Foreskin keratinocyte (primary cell): ENCODE measurements at places on chromosomes 11 and 22.

DNA sequence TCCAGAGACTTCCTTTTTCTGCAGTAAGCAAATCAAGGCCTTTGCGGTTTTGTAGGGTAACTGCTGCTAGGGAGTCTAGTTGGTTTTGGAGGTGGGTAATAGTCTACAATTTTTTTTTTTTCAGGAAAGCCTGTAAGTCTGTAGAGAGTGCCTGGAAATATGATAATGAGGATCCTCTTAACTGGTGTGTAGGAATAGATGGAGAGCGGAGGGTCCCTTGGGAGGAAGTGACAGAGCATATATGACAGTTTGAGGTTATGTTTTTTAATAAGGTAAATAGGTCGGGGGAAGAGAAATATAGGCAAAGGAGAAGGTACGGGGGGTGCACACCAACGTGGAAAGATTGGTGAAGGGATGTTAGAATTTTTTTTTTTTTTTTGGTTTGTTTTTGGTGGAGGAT is 25.9 kb downstream of the ZNF195 start:
- DNase-seq = no peak

DNA sequence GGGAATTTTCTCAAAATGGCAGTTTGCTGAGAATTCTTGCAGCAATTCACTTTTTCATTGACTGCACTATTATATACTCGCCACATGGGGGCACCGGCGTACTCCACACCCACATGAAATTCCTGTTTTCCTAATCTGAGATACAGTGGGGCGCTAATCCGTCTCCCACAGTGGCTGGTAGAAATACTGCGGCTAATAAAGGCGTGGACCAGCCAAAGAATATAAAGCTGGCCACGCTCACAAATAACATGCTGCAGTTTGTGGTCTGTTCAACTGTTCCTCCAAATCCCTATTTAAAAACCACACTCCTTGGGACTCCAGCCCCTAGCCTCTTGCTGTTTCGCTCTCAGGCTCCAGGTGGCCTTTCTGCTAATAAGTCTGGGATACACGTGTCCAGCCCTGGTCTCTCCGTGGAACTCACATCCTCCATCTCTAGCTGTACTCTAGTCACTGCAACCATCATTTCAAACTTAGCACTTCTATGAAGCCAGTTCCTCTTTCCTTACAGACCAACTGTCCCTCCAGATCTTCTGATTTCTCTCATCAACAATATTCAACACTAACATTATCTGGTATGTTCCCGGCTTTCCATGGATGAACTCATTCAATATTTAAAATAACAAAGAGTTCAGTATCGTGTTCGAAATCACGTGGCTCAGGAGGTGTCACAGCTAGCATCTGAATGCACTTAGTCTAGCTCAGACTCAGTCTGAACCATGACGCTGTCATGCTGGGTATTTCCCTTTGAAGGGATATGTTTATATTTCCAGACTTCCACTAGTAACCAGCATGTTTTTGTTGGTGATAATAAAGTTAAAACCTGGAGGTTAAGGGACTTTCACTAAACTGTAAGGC is 22.0 kb downstream of the TBRG1 start:
- DNase-seq = peak; percentile 55

DNA sequence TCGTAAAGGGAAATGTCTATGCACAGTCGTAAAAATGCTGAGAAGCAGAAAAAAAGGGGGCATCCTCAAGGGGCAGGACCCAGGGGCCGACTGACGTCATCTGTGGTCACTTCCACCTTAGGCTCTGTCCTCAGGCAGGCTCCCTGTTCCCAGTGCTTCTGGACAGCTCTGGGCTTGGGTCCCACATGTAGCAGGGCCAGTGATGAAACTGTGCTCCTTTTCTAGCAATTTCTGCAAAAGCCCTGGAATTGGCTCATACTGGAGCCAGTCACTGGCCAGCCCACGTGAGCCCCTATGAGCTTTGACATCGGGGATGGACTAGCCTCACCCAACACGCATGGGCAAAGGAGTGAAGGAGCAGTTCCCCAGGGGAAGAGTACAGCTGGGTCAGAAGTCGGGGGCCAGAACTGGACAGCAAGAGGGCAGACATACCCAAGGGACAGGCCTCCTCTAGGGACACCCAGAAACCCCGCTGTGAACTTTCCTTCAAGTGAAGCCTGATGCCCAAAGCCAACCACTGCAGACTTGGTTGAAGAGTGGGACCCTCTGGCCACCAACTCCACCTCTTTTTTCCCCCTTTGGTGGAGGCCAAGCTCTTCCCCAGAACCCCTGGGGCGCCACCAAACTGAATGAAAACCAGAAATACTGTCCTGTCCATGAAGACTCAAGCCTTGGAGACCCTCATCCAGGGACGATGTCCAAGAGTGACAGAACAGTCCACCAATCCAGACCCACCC is 1349.0 kb downstream of the BRD1 start:
- no peak for DNase-seq

GRCh38 chr11:21056644-21057043 is 387.3 kb downstream of the NELL1 start:
- no peak for DNase-seq

DNA sequence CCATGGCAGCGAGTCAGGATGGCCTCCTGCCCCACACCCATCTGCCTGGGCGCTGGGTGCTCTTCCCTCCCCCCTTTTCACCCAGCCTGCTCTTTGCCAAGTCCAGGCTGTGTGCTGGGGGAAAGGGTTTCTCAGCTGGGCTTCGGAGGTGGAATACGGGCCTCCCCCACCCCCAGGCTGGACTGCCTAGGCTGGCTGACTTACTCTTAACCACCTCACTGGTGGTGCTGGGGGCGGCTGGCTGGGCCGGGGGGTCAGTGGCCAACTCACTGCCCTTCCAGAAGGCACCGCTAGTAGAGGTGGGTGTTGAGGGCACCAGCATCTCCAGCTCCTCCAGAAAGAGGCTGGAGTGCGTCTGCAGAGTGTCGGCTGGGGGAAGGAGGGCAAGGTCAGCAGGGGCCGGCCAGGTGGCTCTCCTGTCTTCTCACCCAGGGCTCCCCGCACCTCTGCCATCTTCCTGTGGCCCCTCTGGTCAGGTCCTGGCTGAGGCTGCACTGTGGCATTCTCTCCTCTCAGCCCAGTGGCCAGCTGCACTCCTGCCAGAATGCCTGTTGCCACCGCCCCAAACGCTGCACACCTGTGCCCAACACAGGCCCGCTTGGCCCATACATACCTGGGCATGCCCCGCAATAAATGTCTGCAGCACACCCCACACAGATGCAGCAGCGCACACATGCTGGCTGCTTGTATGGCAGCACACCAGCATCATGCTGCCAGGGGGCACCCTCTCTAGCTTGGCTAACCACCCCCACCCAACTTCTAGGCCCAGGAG is 9.7 kb downstream of the PITPNM1 start:
- no peak for DNase-seq

DNA sequence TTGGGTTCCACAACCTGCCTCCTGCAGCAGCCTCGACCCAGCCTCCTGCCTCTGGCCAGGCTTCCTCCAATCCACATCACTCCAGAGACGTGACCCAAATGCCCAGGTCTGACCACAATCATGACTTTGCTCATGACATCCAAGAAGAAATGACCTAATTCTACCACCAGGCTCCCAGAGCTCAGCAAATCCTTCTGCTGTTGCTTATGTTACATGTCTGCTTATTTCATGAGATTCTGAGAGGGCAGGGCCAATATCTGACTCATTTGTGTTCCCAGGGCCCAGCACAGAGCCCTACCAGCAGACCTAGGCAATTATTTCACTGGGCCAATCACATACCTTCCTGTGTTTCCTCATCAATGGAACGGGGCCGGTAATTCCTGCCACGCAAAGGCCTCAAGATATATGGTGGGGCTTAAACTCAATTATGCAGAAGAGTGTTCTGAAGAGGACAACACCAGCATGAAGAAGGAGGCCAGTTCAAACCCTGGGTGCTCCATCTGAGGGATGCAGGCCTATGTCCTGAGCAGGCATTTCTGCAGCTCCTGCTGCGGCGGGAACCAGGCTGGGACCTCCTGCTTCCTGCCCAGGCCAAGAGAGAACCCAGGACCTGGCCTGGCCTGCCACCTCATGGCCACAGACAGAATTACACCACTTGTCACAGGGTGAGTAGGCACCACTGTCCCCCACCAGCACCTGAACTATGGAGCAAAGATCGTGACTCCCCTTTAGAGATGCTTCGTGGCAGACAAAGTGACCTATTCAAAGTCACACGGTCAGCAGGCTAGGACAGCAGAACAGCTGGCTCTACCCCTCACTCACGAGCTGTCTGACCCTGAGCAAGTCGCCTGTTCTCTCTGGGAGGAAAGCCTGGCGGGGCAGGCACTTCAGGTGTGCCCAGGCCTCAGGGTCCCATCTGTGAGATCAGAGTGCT is 5.9 kb downstream of the CENPM start:
- DNase-seq = peak; percentile 54

- no peak for DNase-seq
These were observed 12.3 kb upstream of the FGF19 start for GRCh38 chr11:69716099-69716498.
